T-helper 17 cell (primary cell): ENCODE measurements at places on chromosomes 6 and 20.

GRCh38 chr6:167927246-167927645 lies 70.2 kb upstream of the KIF25 start:
- no peaks in the 10 kb centered on the region for H3K27me3 ChIP-seq
- peaks cover 12% of the 10 kb centered on the region for H3K4me1 ChIP-seq
- H3K4me3 ChIP-seq = no peak overlapping the region
- H3K27ac ChIP-seq = no peak overlapping the region
- DNase-seq = no peak
- H3K36me3 ChIP-seq = peaks cover 18% of the 10 kb centered on the region

GRCh38 chr6:54010340-54011276 lies 100.6 kb upstream of the MLIP start:
- H3K4me3 ChIP-seq = no peak overlapping the region
- no peaks in the 10 kb centered on the region for H3K4me1 ChIP-seq
- no peaks in the 10 kb centered on the region for H3K36me3 ChIP-seq

DNA sequence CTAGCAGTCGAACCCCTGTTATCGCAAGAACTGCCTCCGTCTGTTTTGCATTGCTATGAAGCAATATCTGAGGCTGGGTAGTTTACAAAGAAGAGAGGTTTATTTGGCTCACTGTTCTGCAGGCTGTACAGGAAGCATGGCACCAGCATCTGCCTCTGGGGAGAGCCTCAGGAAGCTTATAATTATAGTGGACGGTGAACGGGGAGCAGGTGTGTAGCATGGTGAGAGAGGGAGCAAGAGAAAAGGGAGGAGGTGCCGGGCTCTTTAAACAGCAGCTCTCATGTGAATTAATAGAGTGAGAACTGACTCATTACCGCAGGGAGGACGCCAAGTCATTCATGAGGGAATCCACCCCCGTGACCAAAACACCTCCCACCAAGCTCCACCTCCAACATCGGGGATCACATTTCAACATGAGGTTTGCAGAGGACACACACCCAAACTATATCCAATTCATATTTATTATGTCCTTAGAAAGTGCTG lies 172.6 kb upstream of the KCNG1 start:
- DNase-seq = no peak
- no peak overlapping the region for H3K4me3 ChIP-seq
- H3K36me3 ChIP-seq = no peaks in the 10 kb centered on the region
- no peaks in the 10 kb centered on the region for H3K4me1 ChIP-seq
- H3K27me3 ChIP-seq = peaks cover 36% of the 10 kb centered on the region

- H3K4me3 ChIP-seq = no peak overlapping the region
- no peak overlapping the region for H3K27ac ChIP-seq
- peaks cover 7% of the 10 kb centered on the region for H3K36me3 ChIP-seq
- peaks cover 4% of the 10 kb centered on the region for H3K4me1 ChIP-seq
These were observed 43.8 kb downstream of the CD40 start for GRCh38 chr20:46161921-46162320.

DNA sequence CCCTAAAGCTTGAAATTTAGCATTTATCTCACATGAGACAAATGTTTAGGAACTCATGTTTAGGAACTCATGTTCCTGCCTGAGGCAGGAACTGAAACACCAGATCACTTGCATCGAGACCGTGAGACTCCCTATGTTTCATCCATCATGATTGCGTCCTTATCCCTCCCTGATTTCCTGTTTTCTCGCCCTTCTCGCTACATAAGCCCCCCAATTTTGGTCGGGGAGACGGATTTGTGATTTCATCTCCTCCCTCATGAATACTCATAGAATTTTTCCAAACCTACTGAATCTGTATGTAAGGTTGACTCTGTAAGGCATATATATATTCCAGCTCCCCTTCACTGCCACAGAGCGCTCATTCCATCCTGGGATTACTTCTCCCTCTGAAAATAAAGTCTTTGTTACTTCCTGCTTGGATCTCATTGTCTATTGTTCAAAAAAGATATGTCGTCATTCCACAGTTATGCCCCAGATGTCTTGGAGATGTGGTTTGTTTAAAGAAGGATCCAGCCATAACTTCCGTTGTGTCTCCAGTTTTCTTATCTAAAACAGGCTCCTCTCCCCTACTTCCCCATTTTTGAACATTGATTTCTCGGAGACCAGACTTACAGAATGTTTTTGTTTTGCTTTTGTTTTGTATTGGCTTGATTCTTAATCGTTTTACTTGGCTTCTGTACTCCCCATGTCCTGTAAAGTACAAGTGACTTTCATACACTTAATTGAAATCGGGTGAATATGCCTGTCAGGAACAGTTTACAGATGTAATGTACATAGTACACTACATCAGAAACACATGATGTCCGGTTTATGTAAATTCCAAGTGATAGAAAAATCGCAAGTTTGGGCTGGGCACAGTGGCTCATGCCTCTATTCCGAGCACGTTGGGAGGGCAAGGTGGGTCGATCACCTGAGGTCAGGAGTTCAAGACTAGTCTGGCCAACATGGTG lies 118.7 kb downstream of the HFE start:
- peaks cover 18% of the 10 kb centered on the region for H3K4me1 ChIP-seq
- no peak overlapping the region for H3K27ac ChIP-seq
- no peaks in the 10 kb centered on the region for H3K27me3 ChIP-seq

- no peaks in the 10 kb centered on the region for H3K36me3 ChIP-seq
- DNase-seq = no peak
- no peak overlapping the region for H3K27ac ChIP-seq
These were observed 44.1 kb upstream of the GRM4 start for GRCh38 chr6:34189806-34190503.

DNA sequence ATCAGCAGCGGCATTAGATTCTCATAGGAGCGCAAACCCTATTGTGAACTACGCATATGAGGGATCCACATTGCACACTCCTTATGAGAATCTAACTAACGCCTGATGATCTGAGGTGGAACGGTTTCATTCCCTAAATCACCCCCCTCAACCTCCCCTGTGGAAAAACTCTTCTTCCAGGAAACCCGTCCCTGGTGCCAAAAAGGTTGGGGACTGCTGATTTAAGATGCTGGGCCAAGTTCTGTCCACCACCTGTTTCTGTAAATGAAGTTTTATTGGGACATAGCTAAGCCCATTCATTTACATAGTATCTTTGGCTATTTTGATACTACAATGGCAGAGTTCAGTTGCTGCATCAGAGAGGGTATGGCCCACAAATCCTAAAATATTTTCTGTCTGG lies 268.2 kb upstream of the PRDM1 start:
- H3K27me3 ChIP-seq = no peaks in the 10 kb centered on the region
- H3K4me1 ChIP-seq = peaks cover 24% of the 10 kb centered on the region
- H3K4me3 ChIP-seq = no peak overlapping the region
